Thoracic aorta (tissue), 2 donors: ENCODE measurements at places on chromosomes 5 and 9.

DNA sequence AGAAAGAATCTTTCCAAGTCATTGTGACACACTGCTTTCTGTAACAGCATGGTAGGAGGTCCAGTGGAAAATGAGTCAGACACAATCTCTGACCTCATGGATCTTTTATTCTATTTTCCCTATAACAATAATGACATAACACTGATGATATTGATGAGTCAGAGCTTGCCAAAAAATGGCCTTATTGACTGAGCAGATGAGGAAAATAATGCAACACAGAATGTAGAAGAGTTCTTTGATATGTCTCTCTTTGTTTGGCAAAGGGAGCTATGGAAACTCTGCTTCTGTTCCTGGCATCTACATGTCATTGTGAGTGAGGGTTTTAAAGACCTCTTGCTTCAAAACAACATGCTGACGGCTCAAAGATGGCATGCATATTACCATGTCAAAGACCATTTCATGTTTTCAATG, 443.1 kb upstream of the ZNF608 start:
- no peak for DNase-seq

GRCh38 chr5:179914032-179914755, 6.5 kb upstream of the TBC1D9B start:
- DNase-seq: no peak

DNA sequence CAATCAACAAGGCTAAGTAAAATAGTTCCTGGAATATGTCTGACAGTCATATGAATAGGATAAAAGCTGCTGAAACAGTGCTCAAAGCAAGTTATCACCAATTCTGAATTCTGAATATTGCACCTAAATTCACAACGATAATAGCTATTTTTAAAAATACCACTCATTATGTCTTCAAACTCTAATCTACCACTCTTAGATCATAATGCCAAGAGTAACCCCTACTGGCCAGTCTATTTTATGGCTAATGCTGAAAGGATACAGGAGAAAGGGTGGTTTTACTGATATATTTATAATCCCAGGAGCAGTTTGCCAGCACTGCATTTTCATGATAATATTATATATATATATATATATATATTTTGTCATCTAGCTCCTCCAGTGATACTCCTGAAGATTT, 232.8 kb downstream of the PDE4D start:
- no peak for DNase-seq

DNA sequence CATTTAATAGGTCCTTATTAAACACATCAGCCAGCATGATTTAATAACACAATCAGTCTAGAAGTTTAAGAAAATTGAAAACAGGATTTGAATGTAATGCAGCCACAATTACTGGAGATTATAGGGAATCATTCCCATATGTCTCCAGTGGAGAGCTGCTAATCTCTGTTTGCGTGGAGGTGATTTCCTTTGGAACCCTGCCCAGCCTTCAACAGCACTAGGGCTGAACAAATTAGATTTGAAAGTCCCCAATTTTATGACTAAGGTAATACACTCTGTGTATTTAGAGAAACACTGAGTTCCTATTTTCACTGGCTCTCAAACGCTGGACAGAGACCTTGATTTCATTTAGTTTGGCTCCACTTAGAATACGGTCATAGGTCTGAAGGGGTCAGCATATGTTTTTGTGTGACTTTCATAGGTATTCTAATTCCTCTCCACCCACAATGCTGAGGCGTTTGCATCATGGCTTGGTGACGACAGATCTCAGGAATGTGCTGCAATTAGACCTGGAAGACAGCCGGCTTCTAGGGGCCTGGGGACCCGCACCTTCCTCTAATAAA, 508.3 kb downstream of the EBF1 start:
- no peak for DNase-seq

- no peak for DNase-seq
Measured at GRCh38 chr5:79111387-79111959, at the start of gene BHMT. TSS of gene BHMT (plus strand) at chr5:79111809. CDS start at chr5:79111886, 77 bp downstream.

DNA sequence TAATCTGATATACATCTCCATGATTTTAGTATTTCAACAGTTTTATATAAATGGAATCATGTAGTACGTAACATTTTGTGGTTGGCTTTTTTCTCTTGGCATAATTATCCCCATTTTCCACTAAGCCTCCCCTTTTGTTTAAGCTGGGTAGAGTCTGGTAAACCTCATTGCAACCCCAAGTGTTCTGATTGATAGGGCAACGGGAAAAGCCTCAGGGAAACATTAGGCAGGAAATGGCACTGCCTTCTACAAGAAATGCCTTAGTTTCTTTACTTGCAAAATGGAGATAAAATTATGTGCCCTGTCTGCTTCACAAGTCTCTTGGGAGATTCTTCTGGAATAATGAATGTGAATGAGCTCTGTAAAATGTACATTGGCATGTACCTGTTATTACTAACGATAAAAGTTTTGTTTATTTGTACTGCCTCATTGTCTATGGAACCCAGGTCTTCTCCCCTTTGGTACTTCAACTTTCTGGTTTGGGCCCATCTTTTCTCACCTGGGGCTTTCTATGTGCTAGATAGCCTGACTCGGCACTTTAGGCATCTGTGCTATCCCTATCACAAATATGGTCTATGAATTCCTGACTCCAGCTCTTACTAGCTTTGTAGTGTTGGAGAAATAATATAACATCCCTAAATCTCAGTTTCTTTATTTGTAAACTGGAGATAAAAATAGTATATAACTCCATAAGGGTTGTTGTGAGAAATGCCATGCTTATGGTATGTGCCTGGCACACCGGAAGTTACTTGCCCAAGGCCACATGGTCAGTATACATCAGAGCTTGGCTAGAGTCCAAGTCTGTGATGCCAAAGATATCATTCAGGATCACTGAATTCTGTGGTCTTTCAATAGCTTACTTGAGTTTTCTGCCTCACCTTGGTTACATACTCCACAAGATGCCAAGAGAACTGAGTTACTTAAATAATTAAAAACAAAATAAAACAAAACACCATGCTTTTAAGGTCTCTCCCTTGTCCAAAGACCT, 48.2 kb upstream of the ZNF169 start:
- DNase-seq: no peak

DNA sequence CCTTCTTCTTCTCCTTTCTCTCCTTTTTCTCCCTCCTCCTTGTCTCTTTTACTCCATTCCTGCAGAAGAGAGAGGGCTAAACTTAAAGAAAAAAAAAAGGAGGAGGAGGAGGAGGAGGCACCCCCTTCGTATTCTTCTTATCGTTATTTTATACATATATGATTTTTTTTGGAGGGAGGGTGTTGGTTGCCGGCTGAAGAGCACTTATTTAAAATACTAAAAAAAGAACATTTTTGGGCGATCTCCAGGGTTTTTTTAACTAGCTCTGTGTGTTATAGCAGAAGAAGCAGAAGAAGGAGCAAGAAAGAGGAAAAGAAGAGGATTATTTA, 381 bp downstream of the NR2F1 start:
- DNase-seq: no peak

DNA sequence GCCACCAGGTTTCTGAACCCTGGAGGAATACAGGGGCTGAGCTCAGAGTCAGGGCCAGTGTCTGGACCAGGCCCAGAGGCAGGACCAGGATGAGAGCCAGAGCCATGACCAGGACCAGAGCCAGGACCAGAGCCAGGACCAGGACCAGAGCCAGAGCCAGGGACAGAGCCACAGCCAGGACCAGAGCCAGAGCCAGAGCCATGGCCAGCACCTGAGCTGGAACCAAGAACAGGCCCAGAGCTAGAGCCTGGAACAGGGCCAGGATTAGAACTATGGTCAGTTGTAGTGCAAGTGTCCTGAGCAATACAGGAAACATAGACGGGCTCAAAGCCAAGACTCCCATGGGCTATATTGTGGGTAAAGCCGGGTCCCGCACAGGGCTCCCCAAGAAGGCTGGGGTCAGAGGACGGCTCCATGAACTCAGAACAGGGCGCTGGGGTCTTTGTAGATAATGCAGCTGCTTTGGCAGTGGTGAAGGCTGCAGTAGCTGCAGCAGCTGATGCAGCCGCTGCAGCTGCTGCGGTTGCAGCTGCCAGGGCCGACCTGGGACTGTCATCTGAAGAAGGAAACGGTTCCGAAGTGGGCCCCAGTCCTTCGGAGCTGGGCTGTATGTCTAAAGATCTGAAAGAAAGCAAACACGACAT, 559 bp downstream of the SPAG8 start:
- no peak for DNase-seq

DNA sequence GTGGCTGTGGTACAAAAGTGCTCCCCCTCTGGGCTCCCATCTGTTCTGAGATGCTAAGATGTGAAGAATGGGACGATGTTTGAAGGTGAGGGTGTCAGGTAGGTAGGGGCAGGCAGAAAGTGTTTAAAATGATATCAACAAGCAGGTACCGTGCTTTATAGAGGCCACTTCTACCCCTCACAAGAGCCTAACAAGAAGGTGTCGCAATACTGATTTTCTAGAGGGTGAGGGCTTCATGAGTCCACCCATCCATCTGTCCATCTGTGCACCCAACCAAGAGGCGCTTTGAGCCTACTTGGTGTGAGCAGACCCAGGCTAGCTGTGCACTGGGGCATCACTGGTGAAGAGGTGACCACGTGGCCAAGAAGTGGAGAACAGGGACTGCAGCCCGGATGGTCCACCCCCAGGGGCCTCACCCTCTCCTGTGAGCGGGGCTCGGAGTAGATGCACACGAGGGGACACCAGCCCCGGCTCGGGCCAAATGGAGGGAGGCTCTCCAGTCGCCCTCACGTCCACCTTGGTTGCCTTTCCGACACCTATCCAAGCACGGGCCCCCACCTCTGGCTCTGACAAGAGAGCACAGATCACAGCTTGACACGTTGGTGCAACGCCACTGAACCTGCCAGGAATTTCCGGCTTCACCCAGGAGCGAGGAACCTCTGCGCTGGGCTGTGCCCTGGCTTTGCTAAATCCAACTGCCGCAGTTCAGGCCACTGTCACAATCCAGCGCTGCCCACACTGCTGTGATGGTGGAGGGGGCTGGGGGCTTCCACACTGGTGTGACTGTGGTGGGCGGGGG, 34.5 kb downstream of the CRB2 start:
- no peak for DNase-seq

DNA sequence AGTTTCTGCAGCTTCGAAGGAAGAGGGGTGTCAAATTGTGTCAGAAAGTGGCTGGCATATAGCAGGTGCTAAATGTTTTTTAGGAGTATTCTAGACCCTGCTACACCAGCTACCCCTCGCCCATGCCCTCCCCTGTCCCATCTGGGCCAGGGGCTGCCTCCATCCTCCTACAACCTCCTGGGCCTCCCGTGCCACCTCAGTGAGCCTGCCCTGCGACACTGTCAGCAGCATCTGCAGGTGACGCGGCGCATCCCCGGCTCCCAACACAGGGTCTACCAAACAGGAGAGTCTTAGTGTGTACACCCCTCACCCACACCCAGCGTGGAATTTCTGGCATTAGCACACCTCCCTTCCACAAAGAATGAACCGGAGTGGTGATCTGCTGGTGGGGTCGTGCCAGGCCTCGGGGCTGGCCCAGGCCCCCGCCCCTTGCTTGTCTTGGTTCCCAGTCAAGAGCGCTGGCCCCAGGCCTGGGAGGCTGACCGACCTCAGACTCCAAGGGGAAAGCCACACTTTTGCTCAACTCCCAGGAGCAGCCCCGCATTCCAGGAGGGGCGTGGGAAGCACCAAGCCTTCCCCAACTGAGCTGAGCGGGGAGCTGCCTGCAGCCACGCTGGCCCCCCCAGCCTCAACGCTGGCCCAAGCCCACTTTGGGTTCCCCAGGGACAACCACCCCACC, 55.2 kb downstream of the NEURL1B start:
- no peak for DNase-seq

- DNase-seq: no peak
Measured at GRCh38 chr5:14743601-14744295, 79.2 kb downstream of the OTULIN start.

DNA sequence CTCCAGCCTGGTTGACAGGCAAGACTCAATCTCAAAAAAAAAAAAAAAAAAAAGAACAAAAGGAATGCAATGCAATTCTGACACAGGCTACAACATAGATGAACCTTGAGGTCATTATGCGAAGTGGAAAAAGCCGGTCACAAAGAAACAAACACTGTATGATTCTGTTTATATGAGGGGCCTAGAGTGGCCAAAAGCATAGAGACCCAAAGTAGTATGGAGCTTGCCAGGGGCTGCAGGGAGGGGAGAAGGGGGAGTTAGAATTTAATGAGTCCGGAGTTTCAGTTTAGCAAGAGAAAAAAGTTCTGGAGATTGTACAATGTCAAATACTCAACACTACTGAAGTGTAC, 33.2 kb upstream of the ASS1 start:
- DNase-seq: no peak

DNA sequence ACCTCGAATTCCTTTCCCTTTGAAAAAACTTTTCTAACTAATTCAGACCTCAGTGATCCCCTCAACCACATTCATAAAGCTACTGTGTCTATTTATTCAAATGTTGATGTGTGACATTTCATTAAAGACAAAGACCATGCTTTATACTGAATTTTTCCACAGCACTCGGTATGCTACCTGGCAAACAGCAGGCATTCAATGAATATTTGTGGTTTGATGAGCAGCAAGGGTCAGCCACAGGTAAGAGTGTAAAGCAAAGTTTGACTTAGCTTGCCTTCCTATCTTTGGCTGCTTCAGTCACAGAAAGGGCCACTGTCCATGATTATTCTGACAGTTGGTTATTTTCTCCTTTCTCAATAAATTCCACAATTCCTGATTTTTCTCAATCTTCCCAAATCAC, 5.1 kb upstream of the CDC42SE2 start:
- DNase-seq: no peak

- DNase-seq: no peak
Measured at GRCh38 chr5:171337210-171337569, 28.1 kb downstream of the TLX3 start.

GRCh38 chr9:270657-271237, 56.1 kb downstream of the DOCK8 start:
- DNase-seq: no peak

DNA sequence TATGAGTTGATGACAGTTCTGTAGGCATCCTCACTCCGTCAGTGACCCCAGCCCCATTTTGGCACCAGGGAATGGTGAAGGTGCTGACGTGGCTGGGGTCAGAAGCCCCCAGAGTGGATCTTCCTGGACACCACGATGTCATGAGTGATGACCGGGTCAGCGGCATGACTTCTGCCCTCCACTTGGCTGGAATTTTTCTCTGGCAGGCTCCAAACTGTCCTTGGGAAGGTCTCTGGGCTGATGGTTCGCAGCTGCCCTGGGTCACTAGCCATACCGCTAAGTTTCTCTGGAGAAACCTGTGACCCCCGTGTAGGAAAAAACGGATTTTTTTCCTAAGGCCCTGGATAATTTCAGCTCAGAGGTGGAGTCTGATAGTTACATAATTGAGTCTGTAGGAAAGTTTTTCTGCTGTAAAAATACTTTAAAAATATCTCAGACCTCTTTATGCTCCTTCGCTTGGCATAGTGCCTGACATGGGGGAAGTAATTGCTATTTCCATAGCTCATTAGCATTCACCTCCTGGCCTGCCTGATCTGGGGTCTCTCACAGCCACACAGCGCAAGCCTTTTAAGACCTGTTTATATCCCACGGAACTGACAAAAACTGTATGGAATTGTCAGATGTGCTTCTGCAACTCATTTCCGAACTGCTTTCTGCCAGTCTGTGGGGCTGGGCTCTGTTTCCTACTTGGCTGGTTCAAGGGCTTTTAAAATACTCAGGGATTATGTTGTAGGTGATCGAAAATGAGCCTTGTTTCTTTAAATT, 69.2 kb downstream of the ANGPTL2 start:
- no peak for DNase-seq
